Stimulated activated CD4-positive, alpha-beta T cell treated with anti-CD3 and anti-CD28 coated beads, Interleukin-2, amount 100 ng/mL, for 24 hours (primary cell): ENCODE measurements at places on chromosomes 5 and 9.
A peak's percentile ranks its signal among the peaks of the same experiment; 100 is the strongest.

DNA sequence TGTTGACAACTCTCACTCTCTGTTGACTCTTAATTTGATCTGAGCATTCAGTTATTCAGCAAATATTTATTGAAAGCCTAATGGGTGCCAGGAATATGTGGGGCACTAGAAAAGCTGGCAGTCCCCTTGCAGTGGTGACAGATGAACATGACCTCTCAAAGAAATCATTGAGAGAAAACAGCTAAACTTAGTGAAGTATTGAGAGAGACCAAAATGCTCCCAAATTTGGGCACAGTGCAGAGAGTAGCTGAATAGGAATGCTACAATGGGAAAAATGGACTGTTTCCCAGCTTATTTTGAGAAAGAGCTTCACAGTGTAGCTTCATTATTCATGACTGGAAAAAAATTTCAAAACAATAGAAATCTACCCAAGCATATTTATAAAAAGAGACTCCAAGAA, 257.9 kb downstream of the SGCD start:
- no peak for DNase-seq

DNA sequence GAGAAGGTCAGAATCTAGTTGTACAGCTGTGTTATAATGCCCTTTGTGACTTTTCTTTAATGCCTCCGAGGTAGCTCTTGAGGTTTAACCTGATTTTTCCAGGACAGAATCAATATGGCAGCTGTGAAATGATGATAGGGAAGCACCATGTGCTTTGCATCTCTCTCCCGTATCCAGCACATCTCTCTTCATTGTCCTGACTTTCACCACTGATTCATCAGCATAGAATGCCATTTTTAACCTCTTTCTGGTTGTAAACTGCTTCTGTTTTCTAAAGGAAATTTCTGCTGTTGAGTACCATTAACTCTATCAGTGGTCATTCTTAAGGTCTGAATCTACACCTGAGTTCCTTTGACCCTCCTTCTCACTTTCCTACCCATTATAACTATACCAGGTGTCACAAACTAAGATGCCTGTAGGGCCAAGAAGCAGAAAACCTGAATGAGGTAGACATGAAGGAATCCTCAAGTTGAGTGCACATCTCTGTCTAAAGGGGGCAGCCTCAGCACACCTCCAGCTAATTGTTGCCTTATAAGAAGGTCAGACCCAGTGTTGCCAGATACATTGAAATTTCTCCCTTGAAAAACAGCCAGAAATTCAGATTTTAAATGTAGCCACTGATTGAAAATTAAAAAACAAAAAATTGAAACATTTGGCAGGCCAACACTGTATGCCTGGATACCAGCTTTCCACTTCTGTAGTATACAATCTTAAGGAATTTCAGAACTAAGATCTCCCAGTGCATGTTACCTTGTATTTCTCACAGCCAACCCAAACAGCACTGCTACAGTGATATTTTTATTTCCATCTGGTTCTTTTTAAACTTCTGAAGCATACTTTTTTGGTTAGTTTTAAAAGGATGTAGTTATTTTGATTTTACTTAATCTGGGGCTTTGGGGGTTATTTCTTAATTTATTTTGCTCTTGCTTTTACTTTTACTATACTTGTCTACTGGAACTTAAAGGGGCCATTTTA, 35.8 kb upstream of the TLX3 start:
- peak; percentile 5 for DNase-seq

DNA sequence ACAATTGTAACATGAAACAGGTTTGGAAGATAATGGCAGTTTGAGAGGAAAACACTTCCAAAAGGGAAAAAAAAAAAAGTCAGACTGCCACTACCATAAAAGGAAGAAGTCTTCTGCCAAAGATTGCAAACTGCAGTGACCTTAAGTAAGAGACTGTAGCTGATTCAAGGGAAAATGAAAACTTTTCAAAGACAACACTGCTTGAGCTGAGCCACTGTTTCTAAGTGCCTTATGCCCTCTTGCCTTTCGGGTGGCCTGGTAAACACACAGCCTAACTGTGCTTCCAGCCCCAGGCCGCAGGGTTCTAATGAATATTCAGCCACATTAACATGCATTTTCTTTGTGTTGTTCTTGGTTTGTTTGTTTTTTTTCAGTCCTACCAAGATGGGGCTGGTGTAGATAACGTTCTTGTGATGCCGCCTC, 354.6 kb downstream of the BNC2 start:
- DNase-seq: no peak

GRCh38 chr5:167546270-167546669, 745.2 kb upstream of the WWC1 start:
- no peak for DNase-seq

- DNase-seq: no peak
Observed at GRCh38 chr5:22611327-22611726, 241.8 kb downstream of the CDH12 start.

GRCh38 chr5:170327829-170328228, 30.3 kb upstream of the LCP2 start:
- DNase-seq: no peak
